Omental fat pad (tissue), 4 donors: ENCODE measurements at places on chromosomes 4 and X. TPM values are rescaled to one million over a fixed set of nuclear protein-coding genes. Genes with fewer than 3 reads are reported as not detected.

ARAP2 gene
- 138 TPM for total RNA-seq

DNA sequence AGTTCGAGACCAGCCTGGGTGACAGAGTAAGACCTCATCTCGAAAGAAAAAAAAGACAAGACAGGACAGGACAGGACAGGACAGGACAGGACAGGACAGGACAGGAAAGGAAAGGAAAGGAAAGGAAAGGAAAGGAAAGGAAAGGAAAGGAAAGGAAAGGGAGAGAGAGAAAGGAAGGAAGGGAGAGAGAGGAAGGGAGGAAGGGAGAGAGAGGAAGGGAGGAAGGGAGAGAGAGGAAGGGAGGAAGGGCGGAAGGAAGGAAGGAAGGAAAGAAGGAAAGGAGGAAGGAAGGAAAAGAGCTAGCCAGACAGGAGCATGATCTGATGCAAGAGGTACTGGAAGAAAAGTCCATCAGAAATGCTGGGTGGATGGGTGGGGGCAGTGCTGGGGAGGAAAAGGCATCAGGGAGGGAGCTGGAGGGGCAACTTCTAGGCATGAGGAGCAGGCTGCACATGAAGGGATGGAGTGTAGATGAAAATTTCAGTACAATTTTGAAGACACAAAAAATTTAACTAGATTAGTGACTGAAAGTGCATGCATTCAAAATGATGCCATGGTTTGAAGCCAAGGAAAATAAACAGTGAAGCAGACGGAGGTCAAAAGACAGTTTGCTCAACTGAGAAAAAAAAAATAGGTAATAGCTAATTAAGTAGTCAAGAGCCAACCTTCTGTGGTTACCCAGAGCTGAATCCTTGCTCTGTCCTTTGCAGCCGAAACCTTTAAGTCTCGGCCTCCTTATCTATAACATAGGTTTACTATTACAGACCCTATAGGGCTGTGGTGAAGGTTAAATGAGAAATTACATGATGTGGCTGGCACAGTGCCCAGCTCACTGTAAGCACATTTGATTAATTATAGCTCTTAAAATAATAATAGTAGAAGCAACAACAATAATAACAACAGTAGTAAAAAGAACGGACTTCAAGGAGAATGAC is 59.9 kb downstream of the ZNF827 start:
- no peak for DNase-seq

DNA sequence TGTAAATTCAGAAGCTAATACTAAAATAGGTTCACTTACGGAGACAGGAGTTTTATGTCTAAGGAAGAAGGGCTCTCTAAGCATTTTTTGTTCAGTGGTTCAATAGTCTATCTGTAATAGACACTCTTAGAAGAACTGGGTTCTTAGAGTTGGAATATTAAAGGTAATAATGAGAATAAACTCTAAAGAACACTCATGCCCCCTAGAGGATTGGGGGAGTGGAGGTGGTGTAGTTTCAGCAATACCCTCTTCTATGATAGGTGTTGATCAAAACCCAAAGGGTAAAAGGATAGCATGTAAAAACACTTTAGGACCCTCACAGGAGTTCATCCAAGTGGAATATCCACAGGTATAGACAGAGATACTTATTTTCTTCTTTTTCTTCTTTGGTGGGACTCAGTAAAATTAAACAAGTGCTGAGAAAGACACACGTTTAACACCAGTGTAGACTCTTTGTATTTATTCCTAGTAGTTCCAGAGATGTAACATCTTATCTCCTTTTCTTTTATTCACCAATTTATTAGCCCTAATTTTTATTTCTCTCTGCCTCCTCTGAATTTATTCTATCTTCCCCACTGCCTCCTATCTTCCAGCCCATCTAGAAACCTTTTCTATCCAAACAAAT is 25.7 kb upstream of the MND1 start:
- no peak for DNase-seq

GRCh38 chr4:159105761-159106243 is 2.9 kb downstream of the RAPGEF2 start:
- DNase-seq: no peak

DNA sequence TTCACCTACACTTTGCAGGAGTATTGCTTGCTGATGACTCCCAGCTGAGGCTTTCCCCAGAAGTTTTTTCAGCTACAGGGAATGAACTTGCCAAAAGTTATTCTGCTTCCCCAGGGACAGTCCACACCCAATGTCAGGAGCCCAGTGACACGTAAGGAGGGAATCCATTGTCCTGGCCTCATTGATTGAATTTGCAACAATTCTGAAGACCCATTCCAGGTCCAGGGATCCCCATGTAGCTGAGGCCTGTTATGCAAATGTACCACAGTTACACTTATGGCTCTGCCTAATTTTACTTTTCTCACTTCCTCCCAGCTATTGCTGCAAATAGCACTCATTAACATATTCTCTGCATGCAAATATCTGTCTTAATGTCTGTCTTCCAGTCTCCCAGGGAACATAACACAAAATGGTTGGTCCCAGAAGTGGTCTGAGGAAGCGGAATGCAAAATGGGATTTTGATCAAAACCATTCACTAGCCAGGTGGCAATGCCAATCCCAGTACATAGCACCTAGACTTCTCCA is 113.7 kb upstream of the ACTRT1 start:
- DNase-seq: no peak

- no peak for DNase-seq
These were observed 57.4 kb upstream of the HGFAC start for GRCh38 chr4:3384391-3384770.

DNA sequence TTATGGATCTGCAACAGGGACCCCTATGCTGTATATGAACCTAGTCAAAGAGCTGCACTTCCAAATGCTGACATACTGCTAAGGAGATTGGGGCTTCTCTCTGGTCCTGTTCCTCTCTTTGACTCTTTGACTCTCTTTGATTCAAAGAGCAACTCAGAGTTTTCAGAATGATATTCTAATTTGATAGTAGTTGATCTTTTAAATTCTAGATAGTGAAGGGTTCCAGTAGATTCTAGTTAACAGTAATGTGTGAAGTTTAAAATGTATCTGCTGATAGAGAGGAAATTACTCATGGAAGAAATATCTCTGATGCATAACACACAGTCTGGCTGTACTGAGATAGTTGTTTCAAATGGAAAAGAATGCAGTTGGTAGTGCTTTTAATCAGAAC is 239.1 kb downstream of the RASL11B start:
- DNase-seq: no peak

TMPRSS11F gene
- not detected for total RNA-seq

DNA sequence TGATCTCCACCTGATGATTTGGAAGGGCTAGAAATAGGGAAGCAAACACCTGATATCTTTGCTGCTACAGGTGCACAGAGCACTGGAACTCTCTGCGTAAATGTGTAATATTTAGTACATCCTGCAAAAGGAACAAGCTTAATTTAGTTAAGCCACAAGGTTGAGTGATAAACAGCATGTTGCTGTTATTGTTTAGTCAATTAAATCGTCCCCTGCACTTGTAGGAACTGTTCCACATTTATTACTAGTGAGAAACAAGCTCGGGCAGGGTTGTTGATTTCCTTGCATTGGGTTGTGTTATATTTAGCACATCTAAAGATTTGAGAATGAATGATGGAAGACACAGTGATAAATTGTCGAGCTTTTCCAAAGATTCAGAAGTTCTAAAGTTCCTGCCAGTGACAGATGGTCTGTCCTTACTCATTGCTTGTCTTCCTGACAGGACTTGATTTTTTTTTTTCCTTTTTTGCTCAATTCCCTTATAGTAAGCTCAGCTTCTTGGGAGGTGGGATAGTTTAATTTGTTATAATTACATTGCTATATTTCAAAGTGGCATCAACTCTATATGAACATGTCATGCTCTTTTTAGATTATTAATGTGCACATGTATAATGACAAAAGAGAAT is 627.0 kb upstream of the ATOH1 start:
- DNase-seq: no peak

LIMCH1 gene
- total RNA-seq: 38.6 TPM

SULT1E1 gene
- total RNA-seq: not detected

PTTG2 gene
- not detected for total RNA-seq

GRCh38 chrX:39750256-39750790 is 347.4 kb downstream of the BCOR start:
- no peak for DNase-seq

NDNF gene
- 1.5 TPM for total RNA-seq

DNA sequence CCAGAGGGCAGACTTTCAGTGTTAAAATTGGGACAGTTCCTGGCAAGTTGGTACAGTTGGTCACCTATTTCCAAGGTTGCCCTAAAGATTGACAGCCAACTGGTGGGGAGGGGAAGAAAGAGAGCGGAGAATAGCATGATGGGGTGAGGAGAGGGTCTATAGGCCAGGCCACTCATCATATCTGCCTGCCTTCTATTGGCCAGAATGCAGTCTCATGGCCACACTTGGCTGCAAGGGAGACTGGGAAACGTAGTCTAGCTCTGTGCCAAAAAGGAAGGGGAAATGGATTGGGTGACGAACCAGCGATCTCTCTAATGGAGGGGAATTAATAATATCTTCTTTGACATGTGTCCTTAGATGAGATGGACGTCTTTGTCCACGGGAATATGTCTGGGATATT is 197.4 kb upstream of the ATP6AP2 start:
- no peak for DNase-seq

DNA sequence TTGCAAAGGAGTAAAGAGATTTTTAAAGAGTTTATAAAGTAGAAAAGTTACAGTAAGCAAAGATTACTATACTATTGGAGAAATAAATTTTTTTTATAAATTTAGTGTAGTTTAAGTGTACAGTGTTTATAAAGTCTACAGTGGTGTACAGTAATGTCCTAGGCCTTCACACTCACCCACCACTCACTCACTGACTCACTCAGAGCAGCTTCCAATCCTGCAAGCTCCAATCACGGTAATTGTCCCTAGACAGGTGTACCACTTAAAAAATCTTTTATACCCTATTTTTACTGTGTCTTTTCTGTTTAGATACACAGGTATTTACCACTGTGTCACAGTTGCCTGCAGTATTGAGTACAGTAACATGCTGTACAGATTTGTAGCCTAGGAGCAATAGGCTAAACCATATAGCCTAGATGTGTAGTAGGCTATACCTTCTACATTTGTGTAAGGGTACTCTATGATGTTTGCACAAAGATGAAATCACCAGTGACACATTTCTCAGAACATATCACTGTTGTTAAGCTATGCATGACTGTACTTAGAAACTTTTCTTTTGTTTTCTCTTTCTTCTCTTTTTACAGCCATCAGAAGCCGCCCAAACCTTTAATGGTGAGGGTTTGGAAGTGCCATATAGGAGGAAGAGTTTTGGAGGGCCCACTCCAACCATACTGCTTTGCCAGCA is 11.8 kb upstream of the SH3RF1 start:
- DNase-seq: no peak

GRCh38 chr4:37510626-37511025 is 175.6 kb downstream of the RELL1 start:
- no peak for DNase-seq

GRCh38 chrX:12955882-12956703 is 18.8 kb upstream of the TMSB4X start:
- DNase-seq: no peak

- no peak for DNase-seq
These were observed 768.4 kb downstream of the PCDH18 start for GRCh38 chr4:136763919-136764318.

- DNase-seq: no peak
These were observed 74.9 kb upstream of the PABPC4L start for GRCh38 chr4:134276476-134276875.

- DNase-seq: no peak
These were observed 1017.2 kb downstream of the SH3BGRL start for GRCh38 chrX:82219129-82219528.

ADGRG2 gene
- total RNA-seq: 8.8 TPM

BEX1 gene
- 1.4 TPM for total RNA-seq
